NCI-H460 (cell line): ENCODE measurements at places on chromosomes 11 and 22. TPM values are rescaled to one million over a fixed set of nuclear protein-coding genes. Genes with fewer than 3 reads are reported as not detected.
A peak's percentile ranks its signal among the peaks of the same experiment; 100 is the strongest.

OR2AG1 gene
- total RNA-seq = not detected in 2 replicates

UBASH3B gene
- 10.1 and 10.4 TPM in 2 replicates for total RNA-seq

OR51E2 gene
- not detected in 2 replicates for total RNA-seq

MRGPRX3 gene
- total RNA-seq = 0.23 and 0.57 TPM in 2 replicates

CDON gene
- total RNA-seq = 3.4 and 3.7 TPM in 2 replicates

TREH gene
- total RNA-seq = not detected in 2 replicates

MAJIN gene
- 0.63 TPM in 1 of 2 replicates, not detected in the other for total RNA-seq

PRG3 gene
- not detected in 2 replicates for total RNA-seq

SLCO2B1 gene
- total RNA-seq = 0.17 TPM in 1 of 2 replicates, not detected in the other

CAVIN3 gene
- 8.9 and 9.8 TPM in 2 replicates for total RNA-seq

DRD4 gene
- total RNA-seq = 0.22 and 0.23 TPM in 2 replicates

GRCh38 chr11:69640995-69641581 is at the start of gene CCND1:
CCND1 (plus strand) TSS chr11:69641156; CDS start chr11:69641314, 158 bp downstream.
- peak; percentile 83 for DNase-seq

GRCh38 chr22:44181912-44182587 is 1.3 kb downstream of the PARVG start:
- DNase-seq = no peak

DNA sequence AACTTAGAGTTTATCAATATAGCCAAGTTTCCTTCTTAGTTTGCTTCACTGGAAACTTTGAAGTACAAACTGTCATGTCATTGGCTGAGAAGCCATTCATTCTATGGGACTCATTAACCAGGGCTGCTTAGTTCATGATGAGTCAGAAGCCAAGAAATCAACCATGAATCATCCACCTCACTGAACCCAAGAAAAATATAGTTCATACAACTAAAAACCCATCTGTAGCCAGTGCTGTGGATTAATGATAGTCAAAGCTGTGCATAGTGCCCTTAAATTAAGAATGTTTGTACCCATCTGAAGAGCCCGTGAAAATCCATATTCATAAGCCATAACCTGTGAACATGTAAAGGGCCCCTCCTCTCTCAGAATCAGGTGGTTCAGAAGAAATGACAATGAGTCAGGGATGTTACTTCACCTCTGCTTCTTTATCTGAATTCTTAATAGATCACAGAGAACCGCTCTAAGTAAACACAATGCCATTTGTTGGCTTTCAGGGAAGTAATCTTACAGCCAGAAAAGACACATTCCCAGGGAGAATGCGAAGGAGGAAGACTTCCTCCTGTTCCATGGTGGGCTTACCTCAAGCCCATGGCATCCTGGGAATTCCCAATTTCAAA is 25.4 kb downstream of the MMP20 start:
- DNase-seq = peak; percentile 74

GRCh38 chr11:64705501-64705900 is 17.5 kb downstream of the NRXN2 start:
- no peak for DNase-seq

GRCh38 chr22:35446365-35446764 is 46.4 kb downstream of the MCM5 start:
- DNase-seq = no peak

DNA sequence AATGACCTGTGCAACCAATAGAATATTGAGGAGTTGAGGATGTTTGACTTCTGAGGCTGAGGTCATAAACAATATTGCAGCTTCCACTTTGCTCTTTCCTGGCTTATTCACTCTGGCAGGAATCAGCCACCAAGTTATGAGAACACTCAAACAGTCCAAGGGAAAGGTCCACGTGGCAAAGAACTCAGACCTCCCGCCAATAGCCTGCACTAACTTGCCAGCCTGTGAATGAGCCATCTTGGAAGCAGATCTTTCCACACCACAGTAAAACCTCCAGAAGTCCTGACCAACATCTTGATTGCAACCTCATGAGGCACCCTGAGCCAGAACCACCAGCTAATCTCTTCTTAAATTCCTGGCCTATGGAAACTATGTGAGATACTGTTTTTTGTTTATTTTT is 22.7 kb upstream of the PICALM start:
- DNase-seq = no peak

DNA sequence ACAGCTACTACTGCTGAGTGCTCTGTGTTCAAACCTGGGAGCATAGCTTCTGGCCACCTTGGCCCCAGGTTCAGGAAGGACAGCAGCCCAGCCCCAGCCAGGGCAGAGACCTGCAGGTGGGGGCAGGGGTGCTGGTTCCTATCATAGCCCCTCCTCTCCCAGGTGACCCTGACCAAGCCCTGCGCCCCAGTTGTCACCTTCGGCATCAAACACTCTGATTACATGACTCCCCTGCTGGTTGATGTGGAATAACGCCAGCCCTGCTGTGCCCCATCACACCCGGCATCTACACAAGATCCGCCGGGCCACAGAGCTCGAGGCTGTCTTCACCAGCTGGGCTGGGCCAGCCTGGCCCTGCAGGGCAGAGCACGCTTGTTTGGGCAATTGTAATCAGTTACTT is 6.9 kb downstream of the SCGB1C1 start:
- DNase-seq = no peak

DNA sequence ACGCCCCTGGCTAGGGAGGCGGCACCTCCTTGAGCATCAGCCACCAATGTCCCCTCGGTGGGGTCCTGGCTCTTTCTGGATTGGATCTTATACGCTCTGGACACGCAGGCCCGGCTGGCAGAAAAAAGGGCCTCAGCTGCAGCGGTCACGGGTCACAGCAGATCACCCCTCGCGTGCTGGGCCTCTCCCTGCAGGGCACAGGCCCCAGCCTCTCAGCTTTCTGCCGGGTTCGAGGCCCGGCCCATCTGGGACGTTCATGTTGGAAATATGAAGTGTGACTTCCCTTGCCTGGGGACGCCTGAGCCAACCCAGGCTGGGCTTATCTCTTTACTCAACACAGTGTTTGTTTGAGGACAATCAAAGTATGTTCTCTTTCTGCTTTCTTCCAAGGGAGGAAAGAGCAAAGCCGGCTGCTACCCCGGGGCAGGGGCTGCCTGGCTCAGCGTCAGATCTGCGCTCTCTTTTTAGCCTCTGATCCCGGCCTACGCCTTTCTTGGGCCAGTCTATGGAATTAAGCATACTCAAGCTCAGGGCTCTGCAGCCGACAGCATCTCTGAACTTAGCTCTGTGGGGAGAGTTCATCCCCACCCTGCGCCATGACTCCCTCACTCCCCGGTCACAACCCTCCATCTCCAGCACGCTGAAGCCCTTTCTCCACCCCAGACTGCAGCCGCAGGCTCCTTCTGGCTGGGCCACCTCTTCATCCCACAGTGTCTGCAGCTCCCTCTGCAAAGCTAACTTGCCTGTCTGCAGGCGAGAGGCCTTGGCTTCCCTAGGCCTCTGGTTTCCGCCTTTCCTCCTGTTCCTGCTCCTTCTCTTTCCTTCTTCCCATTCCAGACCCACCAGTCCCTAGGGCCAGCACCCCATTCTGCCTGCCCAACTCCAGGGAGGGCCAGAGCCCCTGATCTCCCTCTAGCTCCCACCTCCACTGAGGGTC is 38.8 kb downstream of the ADAMTS15 start:
- DNase-seq = no peak

- DNase-seq = no peak
Observed at GRCh38 chr11:47329987-47330931, 22.2 kb downstream of the MYBPC3 start.

GRCh38 chr22:36227806-36228205 is 11.5 kb downstream of the APOL2 start:
- no peak for DNase-seq

DNA sequence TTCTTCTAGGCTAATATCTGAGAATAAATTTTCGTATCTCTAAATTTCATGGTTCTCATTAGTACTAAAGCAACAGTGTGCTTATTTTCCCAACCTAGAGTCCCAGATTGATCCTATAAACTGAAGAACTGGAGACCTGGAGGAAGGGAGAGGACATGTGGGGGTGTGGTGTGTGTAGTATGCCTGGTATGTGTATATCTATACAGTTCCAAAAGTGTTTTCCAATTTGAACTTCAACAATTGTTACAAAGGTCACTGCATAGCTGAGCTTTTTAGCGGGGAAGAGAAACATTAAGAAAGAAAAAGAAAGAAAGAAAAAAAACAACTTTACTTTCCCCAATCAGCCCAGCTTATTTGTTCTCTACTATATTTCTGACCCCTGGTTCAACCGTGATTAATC is 152.1 kb downstream of the SOX6 start:
- no peak for DNase-seq

- DNase-seq = no peak
Observed at GRCh38 chr22:36881504-36882245, 20.9 kb downstream of the NCF4 start.

DNA sequence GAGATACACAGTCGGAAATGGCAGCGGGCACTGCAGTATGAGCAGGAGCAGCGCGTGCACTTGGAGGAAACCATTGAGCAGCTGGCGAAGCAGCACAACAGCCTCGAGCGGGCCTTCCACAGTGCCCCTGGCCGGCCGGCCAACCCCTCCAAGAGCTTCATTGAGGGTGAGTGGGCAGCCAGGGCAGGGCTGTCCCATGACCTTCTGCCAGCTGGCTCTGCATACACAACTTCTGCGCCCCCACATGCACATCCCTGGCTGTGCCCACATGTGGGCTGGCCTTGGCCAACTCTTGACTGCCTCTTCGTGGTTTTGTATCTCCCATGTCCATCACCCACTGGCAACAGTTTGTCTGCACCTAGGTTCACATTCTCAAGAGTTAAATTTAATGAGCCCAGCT is 81.1 kb downstream of the MORC2 start:
- DNase-seq = no peak

GRCh38 chr11:76598426-76598839 is 72.1 kb downstream of the LRRC32 start:
- DNase-seq = peak; percentile 31

GRCh38 chr11:68424101-68424632 is 36.4 kb upstream of the PPP6R3 start:
- no peak for DNase-seq

- no peak for DNase-seq
Observed at GRCh38 chr22:46792061-46792796, 29.8 kb downstream of the TBC1D22A start.

DNA sequence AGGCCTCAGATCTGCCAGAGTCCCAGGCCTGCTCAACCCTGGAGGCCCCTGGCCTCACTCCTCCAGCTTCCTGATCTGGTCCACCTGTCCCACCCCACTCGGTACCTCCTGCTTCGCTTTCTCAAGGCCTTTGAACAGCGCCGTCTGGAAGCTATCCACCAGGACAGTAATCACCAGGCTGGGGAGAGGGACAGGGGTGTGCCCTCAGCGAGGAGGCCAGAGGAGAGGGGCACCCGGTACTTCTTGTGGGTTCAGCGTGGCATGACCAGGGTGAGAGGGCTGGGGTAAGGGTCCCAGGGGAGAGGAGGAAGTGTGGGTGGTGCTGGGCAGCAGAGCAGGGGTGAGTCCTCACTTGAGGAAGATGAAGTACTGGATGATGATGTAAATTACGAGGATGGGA is 6.1 kb downstream of the CATSPER1 start:
- DNase-seq = no peak

- no peak for DNase-seq
Observed at GRCh38 chr11:45211732-45212131, 65.3 kb downstream of the PRDM11 start.

DNA sequence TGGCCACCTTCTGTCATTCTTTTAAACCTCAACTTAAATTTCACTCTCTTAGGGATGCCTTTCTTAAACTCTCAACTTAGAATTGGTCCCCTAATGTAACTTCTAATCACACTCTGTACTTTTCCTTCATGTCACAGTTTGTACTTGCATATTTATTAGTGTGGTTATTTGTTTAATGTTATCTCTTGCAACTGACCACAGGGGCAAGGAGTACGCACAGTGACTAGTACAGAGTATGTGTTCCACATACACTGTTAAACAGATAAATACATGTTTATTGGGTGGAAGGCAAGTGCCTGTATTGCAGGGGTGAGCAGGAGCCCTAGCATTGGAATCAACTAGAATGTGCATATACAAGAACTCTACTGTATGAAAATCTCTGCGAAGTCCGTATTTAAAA is 554.0 kb downstream of the INSC start:
- no peak for DNase-seq

DNA sequence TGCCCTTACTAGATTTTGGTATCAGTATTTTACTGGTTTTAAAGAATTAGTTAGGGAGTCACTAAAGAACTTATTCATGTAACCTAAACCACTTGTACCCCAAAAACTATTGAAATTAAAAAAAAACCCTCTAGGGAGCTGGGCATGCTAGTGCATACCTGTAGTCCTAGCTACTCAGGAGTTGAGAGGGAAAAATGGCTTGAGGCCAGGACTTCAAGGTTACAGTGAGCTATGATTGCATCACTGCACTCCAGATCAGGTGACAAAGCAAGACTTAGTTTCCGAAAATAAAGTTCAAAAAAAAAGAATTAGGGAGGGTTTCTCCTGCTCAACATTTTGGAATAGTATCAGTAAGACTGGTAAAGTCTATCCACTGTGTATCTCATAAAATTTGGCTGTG is 364.4 kb upstream of the LUZP2 start:
- DNase-seq = no peak

GRCh38 chr22:20273758-20274181 is 5.7 kb upstream of the RTN4R start:
- DNase-seq = no peak

GRCh38 chr11:108527382-108527781 is 29.2 kb upstream of the POGLUT3 start:
- no peak for DNase-seq

DNA sequence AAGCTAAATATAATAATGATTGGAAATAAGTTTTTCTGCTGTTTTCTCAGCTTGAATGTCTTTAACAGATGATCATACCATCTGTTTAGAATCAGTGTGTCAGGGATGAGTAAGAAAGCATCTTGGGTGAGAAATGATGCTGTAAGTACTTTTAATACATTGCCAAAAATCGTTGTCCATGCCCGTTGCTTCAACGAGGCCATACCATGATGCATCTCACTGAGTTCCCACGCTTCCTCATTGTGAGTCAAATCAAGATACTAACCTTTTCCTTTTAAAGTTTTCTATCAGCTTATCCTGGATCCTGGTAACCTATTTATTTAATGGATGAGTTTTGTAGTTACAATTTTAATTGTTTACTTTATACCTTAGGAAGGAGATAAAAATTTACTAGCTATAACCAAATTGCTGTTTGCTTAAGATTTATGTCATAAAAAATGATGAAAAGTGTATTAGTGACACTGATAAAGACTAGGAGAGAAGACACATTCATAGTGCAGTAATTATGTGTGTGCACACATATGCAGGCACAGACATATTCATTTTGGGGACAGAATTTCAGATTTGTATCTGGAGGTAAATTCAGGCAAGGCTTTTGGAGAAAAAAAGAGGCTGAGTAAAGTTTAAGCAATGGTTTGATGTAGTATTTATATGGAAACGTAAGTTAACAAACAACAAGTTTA is 154.8 kb downstream of the UVRAG start:
- DNase-seq = no peak

GRCh38 chr11:68061508-68061907 is 22.7 kb downstream of the TCIRG1 start:
- DNase-seq = no peak

GRCh38 chr11:4092026-4092425 is 2.6 kb upstream of the RRM1 start:
- DNase-seq = no peak

- DNase-seq = no peak
Observed at GRCh38 chr11:7936615-7937014, 4.9 kb downstream of the OR10A3 start.
